ENCODE measurements at places on chromosomes 5 and 9. TPM values are rescaled to one million over a fixed set of nuclear protein-coding genes. Genes with fewer than 3 reads are reported as not detected.

The TMC1 gene
- 0.48 TPM for total RNA-seq

The ALDH7A1 gene
- total RNA-seq: 133 TPM

The CENPK gene
- total RNA-seq: 0.95 TPM

DNA sequence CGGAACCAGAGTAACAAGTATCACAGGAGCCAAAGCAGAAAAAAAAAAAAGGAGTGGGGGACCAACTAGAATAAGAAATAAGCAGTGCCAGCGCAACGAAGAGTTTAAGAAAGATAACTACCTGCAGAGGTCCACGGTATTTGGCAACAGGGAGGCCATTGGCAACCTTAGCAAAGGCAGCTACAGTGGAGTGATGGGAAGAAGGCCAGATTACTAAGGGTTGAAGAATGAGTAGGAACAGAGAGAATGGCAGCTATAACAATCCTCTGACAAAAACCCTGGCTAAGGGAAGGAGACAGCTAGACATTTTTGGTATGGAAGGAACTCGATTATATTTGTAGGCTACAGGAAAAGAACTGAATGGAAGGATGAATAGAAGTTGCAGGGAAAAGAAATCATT is 93.4 kb upstream of the DMAC1 start:
- no peak for DNase-seq

GRCh38 chr9:84301851-84302250 is 38.7 kb downstream of the SLC28A3 start:
- no peak for DNase-seq

DNA sequence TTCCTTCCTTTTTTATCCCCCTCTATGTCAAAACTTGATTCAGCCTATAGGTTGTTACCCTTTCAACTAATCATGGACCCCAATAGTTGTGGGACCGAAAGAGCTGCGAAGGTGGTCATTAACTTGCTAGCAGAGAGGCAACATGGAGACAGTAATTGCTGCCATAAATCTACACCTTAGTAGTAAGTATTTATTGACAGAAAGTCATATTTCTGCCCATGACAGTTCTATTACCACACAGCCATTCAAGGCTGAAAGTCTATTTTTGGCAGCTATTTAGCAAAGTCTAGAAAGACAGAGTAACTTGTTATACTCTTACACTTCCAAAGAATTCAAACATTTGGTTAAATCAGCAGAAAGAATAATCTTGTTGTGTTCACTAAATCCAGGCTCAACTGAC is 236.2 kb downstream of the PRELID2 start:
- no peak for DNase-seq

DNA sequence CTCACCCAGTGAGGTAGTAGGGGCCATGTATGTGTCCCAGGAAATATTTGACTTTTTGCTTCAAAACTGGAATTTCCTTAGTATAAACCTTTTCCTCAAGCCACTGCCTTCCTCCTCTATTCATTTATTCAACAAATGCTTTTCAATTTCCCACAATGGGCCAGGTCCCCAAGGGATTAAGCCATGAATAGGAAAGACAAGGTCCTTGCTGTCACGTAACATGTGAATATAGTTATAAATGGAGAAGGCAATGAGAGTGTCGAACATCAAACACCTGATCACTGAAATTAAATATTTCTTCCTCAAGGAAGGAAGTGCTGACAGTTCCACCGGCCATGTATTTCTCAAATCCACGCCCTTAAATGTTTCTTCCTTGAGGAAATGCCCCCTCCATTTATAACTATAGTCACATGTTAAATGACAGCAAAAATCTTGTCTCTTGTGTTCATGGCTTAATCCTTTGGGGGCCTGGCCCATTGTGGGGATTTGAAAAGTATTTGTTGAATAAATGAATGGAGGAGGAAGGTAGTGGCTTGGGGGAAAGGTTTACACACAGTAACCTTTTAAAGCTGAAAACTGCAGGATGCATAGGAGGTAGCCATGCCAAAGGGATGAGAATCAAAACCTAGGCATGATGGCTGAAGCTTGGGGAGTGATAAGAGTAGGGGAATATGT is 145.5 kb downstream of the PTTG1 start:
- no peak for DNase-seq

- no peak for DNase-seq
Measured at GRCh38 chr9:22052376-22052945, 43.4 kb upstream of the CDKN2B start.

DNA sequence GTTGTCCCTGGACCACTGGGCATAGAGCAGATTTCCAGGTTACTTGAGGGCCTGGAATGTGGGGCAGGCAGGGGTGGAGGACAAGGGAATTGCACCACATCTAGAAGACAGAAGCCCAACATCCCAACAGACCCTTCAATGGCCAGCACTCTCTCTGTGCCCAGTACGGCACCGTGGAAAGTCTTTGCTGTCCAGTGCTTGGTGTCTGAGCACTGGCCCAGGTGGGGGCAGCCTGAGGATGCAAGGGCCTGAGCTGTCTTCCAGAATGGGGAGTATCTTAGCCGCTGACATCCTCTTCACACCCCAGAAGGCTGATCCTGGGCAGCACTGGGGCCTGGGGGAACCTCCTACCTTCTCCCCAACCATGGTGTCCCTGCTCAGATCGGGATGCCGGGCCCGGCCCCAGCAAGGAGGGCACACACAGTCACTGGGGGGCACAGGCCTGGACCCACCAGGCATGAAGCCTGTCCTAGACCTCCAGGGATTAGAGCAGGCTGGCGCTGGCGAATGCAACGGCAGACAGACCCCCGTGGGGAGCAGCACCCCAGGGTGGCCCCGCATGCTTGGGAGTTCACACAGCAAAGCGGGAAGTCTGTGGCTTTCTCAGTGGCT is 40.6 kb upstream of the OLFM1 start:
- DNase-seq: no peak
